ENCODE measurements at places on chromosomes 2 and 18. TPM values are rescaled to one million over a fixed set of nuclear protein-coding genes. Genes with fewer than 3 reads are reported as not detected.

DNA sequence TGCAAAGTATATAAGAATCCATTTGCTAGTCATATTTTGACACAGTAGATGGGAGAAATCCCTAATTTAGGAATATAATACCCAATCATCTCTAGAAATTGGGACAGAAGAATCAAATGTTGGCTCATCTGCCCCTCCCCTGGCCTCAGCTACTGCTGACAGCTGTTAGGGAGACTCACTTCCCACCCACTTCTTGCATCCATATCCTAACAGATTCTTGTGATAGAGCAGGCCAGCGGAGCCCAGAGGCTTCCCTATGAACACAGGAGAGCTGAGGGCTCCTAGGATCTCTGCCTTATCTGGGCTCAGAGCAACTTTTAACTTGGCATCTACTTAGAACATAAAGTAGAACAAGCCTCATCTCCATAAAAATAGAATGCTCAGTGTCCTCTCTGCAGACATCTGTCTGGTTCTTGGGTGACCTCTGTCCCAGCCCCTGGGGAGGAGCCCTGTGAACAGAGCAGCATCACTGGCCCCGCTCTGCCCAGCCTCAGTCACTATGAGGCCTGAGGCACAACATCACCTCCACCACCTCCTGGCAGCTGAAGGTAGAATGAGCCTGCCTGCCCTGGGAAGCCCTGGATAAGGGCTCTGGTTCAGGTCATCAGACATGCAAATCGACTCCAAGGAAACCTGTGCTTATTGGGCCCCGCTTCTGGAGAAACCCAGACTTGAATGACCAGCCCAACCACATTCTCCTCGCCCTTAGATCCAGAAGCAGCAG, 229.7 kb downstream of the ANKRD36B start:
- no peak for DNase-seq

- DNase-seq, result no peak
Measured at GRCh38 chr2:43302961-43303494, 76.6 kb upstream of the ZFP36L2 start.

DNA sequence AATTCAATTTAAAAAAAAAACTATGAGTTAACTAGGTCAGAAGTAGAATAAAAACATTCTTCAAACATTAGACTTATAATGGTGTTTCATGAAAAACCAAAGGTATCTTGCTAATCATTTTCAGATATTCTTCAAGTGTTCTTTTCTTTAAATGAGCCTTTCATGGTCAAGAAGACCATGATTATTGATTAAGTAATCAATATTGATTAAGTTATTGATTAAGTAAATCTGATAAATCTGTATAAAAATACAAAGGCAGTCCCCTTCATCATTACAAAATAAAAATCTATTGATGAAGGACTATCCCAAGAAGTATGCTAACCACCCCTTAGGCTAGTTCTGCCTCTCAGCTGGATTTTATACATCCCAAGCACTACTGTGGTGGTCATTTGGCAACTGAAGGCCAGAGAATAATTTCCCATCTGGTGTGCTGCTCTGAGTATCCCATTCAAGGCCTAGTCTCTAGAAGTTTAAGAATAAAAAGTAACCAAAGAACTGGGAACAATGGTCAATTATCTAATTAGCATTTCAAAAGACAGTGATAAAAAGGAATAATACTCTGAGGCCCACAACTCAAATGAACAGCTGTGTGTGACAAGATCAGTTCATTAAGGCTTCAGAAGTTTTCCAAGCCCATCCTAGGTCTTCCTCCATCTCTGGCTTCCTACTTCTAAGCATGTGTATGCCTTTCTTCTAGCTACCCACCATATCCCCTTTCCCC, 63.5 kb downstream of the TCF4 start:
- DNase-seq, result no peak

Gene SPTBN1
- 554 TPM for total RNA-seq

Gene VRK2
- 20.0 TPM for total RNA-seq

Gene FSHR
- not detected for total RNA-seq

Gene PGAP1
- 7.7 TPM for total RNA-seq

DNA sequence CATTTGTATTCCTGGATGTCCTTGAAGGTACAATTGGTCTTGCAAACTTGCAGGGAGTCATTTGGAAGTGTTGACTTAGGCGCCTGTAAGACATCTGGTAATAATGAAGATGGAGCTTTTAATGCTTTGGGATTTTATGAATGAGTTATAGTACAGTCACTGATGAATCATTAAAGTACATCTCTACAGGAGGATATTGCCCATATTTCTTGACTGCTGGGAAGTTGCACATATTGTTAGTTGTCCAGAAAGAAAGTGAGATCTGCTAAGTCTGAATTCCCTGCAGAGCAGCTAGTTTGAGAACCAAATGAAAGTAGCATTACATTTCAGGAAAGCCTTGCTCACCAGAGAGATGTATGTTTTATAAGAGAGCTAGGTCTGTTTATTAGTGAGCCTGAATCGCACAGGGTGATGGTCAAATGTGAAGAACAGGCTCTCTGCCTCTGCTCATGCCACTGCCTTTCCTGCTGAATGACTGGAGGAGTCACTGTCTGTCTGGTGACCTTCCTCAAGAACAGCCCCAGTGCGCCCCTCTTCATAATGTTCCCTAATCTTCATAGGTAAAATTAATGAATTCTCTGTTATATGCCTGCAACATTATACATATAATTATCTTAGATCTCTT, 138.9 kb upstream of the KLHL14 start:
- no peak for DNase-seq

Gene XIRP2
- 537 TPM for total RNA-seq

All from cardiac septum (tissue), 1 donor.